ENCODE measurements at places on chromosomes 3 and 15. TPM values are rescaled to one million over a fixed set of nuclear protein-coding genes. Genes with fewer than 3 reads are reported as not detected.

- no peak for DNase-seq
- no peak overlapping the region for H3K27ac ChIP-seq
- H3K36me3 ChIP-seq: no peaks in the 10 kb centered on the region
- H3K4me3 ChIP-seq: no peak overlapping the region
- H3K27me3 ChIP-seq: no peaks in the 10 kb centered on the region
- H3K4me1 ChIP-seq: no peaks in the 10 kb centered on the region
Measured at GRCh38 chr3:109702252-109702651, 364.9 kb upstream of the DPPA4 start.

DNA sequence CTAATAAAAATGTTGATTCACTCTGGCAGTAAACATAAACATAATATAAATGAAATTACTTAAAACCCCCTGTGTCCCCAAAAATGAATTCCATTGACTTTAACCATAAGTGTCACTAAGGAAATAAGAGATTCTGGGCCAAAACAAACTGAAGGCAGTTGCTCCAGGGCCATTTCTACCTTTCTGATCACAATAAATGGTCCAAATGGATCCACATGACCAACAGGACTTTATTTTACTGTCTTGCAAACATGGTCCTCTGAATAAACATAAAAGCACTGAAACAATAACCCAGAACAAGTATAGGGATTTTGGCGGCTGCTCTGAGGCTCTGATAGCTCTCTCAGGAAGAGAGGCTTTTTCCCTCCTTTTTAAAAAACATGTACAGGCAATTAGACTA is 77.3 kb downstream of the ETFA start:
- no peak overlapping the region for H3K27ac ChIP-seq
- H3K27me3 ChIP-seq: no peaks in the 10 kb centered on the region
- DNase-seq: no peak
- peaks cover 6% of the 10 kb centered on the region for H3K36me3 ChIP-seq
- H3K4me3 ChIP-seq: no peak overlapping the region

GRCh38 chr3:175146258-175146657 is 287.1 kb downstream of the NAALADL2 start:
- H3K36me3 ChIP-seq: no peaks in the 10 kb centered on the region
- no peak overlapping the region for H3K4me3 ChIP-seq
- no peak for DNase-seq
- H3K27ac ChIP-seq: no peak overlapping the region

Gene PLCB2
- total RNA-seq: 57.7 TPM

GRCh38 chr3:78907367-78907766 is 860.4 kb downstream of the ROBO1 start:
- H3K27me3 ChIP-seq: no peaks in the 10 kb centered on the region
- H3K4me1 ChIP-seq: no peaks in the 10 kb centered on the region
- no peak for DNase-seq
- no peak overlapping the region for H3K27ac ChIP-seq

DNA sequence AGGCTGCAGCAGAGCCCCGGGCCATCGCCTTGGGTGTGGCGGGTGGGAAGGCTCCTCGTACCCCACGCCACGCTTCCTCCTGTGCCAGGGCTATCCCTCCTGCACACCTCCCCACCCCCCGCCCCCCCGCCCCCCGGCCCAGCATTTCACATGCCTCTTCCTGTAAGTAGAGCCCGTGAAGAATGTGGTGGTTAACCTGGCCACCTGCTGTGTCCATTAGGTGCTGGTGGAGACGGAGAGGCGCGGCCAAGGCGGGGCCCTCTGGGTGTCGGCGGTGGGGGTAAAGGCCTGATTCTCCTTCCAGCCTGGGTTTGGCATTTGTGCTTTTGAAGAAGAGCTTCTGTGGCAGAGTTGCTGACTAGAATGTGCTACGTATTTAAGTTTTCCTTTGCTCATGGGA is 127.8 kb downstream of the CHDH start:
- H3K27me3 ChIP-seq: no peaks in the 10 kb centered on the region
- no peaks in the 10 kb centered on the region for H3K36me3 ChIP-seq
- no peaks in the 10 kb centered on the region for H3K4me1 ChIP-seq
- H3K4me3 ChIP-seq: no peak overlapping the region
- no peak for DNase-seq

GRCh38 chr3:177665122-177665808 is 468.0 kb upstream of the TBL1XR1 start:
- H3K4me3 ChIP-seq: no peak overlapping the region
- H3K36me3 ChIP-seq: no peaks in the 10 kb centered on the region
- no peak overlapping the region for H3K27ac ChIP-seq
- H3K4me1 ChIP-seq: no peaks in the 10 kb centered on the region

GRCh38 chr3:58092521-58092920 is 84.3 kb downstream of the FLNB start:
- H3K27me3 ChIP-seq: no peaks in the 10 kb centered on the region
- no peak overlapping the region for H3K27ac ChIP-seq
- no peak for DNase-seq
- H3K4me3 ChIP-seq: no peak overlapping the region

GRCh38 chr15:87322265-87322664 is 934.3 kb downstream of the NTRK3 start:
- H3K27me3 ChIP-seq: no peaks in the 10 kb centered on the region
- no peaks in the 10 kb centered on the region for H3K4me1 ChIP-seq
- no peak overlapping the region for H3K27ac ChIP-seq
- DNase-seq: no peak
- no peaks in the 10 kb centered on the region for H3K36me3 ChIP-seq
- no peak overlapping the region for H3K4me3 ChIP-seq

DNA sequence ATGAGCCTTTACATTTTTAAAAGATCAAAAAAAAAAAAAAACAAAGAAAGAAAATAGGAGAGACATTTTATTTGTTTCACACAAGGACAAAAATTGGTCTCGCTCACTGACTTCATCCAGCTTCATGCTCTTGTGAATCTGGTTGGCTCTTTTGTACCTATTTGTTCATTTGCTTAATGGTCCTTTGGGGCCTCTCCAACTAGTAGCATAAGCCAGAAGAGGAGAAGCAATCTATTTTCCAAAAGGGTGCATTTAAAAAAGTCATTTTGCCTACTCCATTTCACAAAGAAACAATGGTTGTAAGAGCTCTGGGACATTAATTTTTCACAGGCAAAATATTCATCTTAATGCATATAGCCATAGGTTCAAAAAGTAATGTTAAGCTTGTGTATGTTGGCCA is 168.3 kb upstream of the ADAMTS9 start:
- no peaks in the 10 kb centered on the region for H3K36me3 ChIP-seq
- H3K27ac ChIP-seq: no peak overlapping the region
- no peaks in the 10 kb centered on the region for H3K27me3 ChIP-seq

DNA sequence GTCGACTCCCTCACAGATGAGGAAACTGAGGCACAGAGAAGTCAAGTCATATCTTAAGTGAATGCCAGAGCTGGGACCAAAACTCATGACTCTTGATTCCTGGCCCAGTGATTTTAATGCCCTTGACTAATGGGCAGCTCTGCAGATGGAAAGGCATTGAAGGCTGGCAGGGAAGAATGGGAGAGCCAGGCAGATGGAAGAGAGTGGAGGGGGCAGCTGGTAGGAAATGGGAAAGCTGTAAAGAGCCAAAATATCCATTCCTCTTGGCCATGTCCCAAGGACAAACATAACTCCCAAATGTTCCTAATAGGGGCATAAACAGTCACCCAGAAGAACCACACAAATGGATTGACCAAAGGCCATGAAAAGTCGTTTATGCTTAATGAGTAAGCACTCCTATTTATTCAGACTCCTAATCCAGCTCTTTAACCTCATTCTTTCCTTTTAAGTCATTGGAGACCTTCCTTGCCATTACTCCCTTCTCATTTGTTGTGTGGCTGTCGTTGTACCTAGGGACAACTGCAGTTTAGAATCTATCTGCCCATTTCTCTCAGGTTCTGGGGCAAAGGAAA is 330.5 kb upstream of the ROPN1 start:
- H3K4me1 ChIP-seq: no peaks in the 10 kb centered on the region
- no peak for DNase-seq
- H3K27me3 ChIP-seq: no peaks in the 10 kb centered on the region
- no peaks in the 10 kb centered on the region for H3K36me3 ChIP-seq
- H3K4me3 ChIP-seq: no peak overlapping the region

Gene FBN1
- total RNA-seq: 0.13 TPM

DNA sequence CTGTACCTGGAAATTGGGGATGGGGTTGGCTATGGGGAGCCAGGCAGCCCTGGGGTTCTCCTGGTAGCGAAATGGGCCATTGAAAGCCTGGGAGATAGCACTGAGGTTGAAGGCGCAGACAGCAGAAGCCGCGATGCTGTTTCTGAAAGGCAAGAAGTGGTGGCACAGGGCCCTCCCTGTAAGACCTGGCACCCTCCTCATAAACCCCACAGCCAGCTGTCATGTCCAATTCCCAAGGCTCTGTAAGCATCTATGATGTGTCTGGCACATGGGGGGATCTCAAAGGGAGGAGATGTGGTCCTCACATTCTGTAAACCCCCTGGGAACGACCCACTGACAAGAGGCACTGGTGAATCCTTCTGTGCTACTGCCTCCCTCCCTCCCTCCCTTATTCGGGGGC is 104.0 kb downstream of the SEMA5B start:
- no peak overlapping the region for H3K4me3 ChIP-seq
- H3K27me3 ChIP-seq: peaks cover 6% of the 10 kb centered on the region
- no peak for DNase-seq
- H3K36me3 ChIP-seq: no peaks in the 10 kb centered on the region
- H3K4me1 ChIP-seq: no peaks in the 10 kb centered on the region
- no peak overlapping the region for H3K27ac ChIP-seq

Gene NUP210
- total RNA-seq: 146 TPM

Gene C3orf52
- total RNA-seq: 3.4 TPM

- H3K4me1 ChIP-seq: no peaks in the 10 kb centered on the region
- no peak for DNase-seq
- no peaks in the 10 kb centered on the region for H3K36me3 ChIP-seq
- no peaks in the 10 kb centered on the region for H3K27me3 ChIP-seq
- no peak overlapping the region for H3K27ac ChIP-seq
Measured at GRCh38 chr15:38720893-38721567, 156.4 kb upstream of the RASGRP1 start.

Gene CCR8
- 5.3 TPM for total RNA-seq

- H3K27me3 ChIP-seq: peaks cover 57% of the 10 kb centered on the region
- no peak for DNase-seq
- H3K4me3 ChIP-seq: no peak overlapping the region
- no peaks in the 10 kb centered on the region for H3K36me3 ChIP-seq
Measured at GRCh38 chr15:89370120-89370977, 35.7 kb upstream of the POLG start.

DNA sequence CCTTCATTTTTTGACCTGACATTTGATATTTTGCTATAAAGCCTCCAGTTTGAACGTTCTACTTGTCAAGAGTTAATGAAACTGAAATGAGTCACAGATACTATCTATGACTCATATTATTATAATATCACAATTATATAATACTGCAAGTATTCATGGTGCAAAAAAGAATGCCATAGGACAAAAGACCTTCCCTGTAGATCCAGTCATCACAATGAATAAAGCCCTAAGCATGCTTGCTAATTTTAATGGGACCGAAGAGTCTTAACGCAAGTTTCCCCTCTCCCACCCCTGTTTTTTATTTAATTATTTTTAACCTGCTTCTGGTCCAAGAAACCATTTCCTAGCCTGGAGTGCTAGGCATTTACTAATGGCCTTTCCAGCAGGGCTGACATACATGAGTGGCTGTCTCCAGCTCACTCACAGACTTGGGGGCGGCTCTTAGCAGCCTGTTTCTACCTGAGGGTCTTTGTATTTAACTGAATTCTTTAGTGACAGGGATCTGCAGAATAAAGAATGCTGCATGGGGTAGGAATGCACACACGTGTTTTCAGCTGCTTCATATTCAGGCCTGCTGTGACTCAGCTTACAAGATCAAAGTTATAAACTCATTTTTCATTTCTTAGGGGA is 61.2 kb downstream of the THBS1 start:
- no peak for DNase-seq
- H3K27me3 ChIP-seq: no peaks in the 10 kb centered on the region
- no peak overlapping the region for H3K4me3 ChIP-seq
- H3K36me3 ChIP-seq: no peaks in the 10 kb centered on the region

GRCh38 chr15:39235084-39235795 is 345.6 kb upstream of the THBS1 start:
- H3K27me3 ChIP-seq: no peaks in the 10 kb centered on the region
- no peak for DNase-seq
- H3K4me3 ChIP-seq: no peak overlapping the region
- no peak overlapping the region for H3K27ac ChIP-seq
- no peaks in the 10 kb centered on the region for H3K4me1 ChIP-seq

Gene DNAJA4
- total RNA-seq: 35.3 TPM

Gene GABRR3
- total RNA-seq: not detected

Gene SLC12A1
- not detected for total RNA-seq

Gene KIAA1143
- 41.7 TPM for total RNA-seq

Gene NDN
- 0.77 TPM for total RNA-seq

Gene TF
- total RNA-seq: 0.26 TPM

- peak; percentile 43 for DNase-seq
- H3K4me3 ChIP-seq: no peak overlapping the region
- H3K27me3 ChIP-seq: no peaks in the 10 kb centered on the region
- H3K27ac ChIP-seq: no peak overlapping the region
- H3K4me1 ChIP-seq: peaks cover 45% of the 10 kb centered on the region
Measured at GRCh38 chr15:31202953-31203352, 101.4 kb upstream of the TRPM1 start.

- DNase-seq: no peak
- no peaks in the 10 kb centered on the region for H3K27me3 ChIP-seq
- H3K27ac ChIP-seq: no peak overlapping the region
Measured at GRCh38 chr15:26841941-26842340, 24.9 kb upstream of the GABRA5 start.

Gene SH3GL3
- total RNA-seq: not detected

Gene GOLGA8T
- not detected for total RNA-seq

- no peaks in the 10 kb centered on the region for H3K36me3 ChIP-seq
- H3K27me3 ChIP-seq: no peaks in the 10 kb centered on the region
- no peak for DNase-seq
- H3K27ac ChIP-seq: no peak overlapping the region
Measured at GRCh38 chr15:68492855-68493254, 60.9 kb upstream of the ITGA11 start.

Gene A4GNT
- not detected for total RNA-seq

Gene GRAMD1C
- total RNA-seq: 0.47 TPM

Gene ISLR2
- not detected for total RNA-seq

- H3K36me3 ChIP-seq: no peaks in the 10 kb centered on the region
- H3K4me1 ChIP-seq: peaks cover 81% of the 10 kb centered on the region
- H3K4me3 ChIP-seq: no peak overlapping the region
- H3K27me3 ChIP-seq: no peaks in the 10 kb centered on the region
Measured at GRCh38 chr3:41207355-41207754, 8.1 kb downstream of the CTNNB1 start.

Gene GHRL
- not detected for total RNA-seq

Gene MINDY2
- total RNA-seq: 9.6 TPM

Gene CLRN1
- total RNA-seq: not detected
